ENCODE measurements at places on chromosomes 3 and 15.
A peak's percentile ranks its signal among the peaks of the same experiment; 100 is the strongest.

GRCh38 chr3:85148036-85148435, 189.2 kb downstream of the CADM2 start:
- DNase-seq = peak; percentile 47

- no peak for DNase-seq
These were observed 44.2 kb downstream of the ZMAT3 start for GRCh38 chr3:179027326-179027900.

GRCh38 chr3:118577055-118577777, 457.4 kb downstream of the IGSF11 start:
- DNase-seq = no peak

GRCh38 chr3:31521468-31521867, 11.3 kb upstream of the STT3B start:
- DNase-seq = no peak

- no peak for DNase-seq
These were observed 49.9 kb upstream of the NEDD4 start for GRCh38 chr15:56042982-56043980.
